ENCODE measurements at places on chromosomes 2 and 18.
A peak's percentile ranks its signal among the peaks of the same experiment; 100 is the strongest.

- no peaks in the 10 kb centered on the region for H3K36me3 ChIP-seq
- no peaks in the 10 kb centered on the region for H3K27me3 ChIP-seq
- peaks cover 4% of the 10 kb centered on the region for H3K4me1 ChIP-seq
Measured at GRCh38 chr18:58827428-58827827, 37.2 kb upstream of the ZNF532 start.

GRCh38 chr2:74632939-74633312 lies 15.2 kb downstream of the M1AP start:
- H3K27me3 ChIP-seq: peaks cover 8% of the 10 kb centered on the region
- H3K4me1 ChIP-seq: no peaks in the 10 kb centered on the region
- no peak for DNase-seq

DNA sequence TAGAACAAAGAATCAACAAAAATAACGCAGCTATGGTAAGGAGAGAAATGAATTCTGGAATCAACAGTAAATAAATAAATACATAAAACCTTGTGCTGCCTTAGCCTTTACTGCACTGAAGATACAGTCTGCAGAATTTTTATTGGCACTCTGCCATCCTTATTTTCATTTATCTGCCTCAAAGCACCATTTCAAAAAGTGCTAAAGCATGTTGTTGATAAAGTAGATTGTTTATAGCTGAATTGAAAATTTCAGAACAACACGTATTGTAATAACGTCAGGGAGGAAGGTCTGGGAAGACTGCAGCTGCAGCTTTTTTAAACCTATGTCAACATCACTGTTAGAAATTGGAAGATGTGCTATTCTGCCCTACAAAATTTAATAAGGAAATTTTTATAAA lies 787.2 kb downstream of the PLCL1 start:
- no peak for DNase-seq
- H3K36me3 ChIP-seq: no peaks in the 10 kb centered on the region
- H3K27me3 ChIP-seq: no peaks in the 10 kb centered on the region
- H3K27ac ChIP-seq: no peak overlapping the region
- no peak overlapping the region for H3K4me3 ChIP-seq

DNA sequence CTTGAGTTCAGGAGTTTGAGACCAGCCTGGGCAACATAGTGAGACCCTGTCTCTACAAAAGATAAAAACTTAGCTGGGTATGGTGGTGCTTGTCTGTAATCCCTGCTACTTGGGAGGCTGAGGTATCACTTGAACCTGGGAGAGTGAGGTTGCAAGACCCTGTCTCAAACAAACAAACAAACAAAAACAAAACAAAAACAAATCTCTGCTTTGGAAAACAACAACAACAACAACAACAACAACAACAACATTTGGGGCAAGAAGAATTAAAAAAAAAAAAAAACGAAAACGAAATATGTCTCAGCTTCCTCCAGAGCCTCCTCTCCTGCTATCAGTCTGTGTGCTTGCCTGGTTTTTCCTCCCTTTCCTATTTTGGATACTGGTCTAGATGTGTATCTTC lies 16.9 kb downstream of the SLC4A1AP start:
- H3K27me3 ChIP-seq: no peaks in the 10 kb centered on the region
- H3K36me3 ChIP-seq: peaks cover 26% of the 10 kb centered on the region
- peaks cover 26% of the 10 kb centered on the region for H3K4me1 ChIP-seq
- no peak overlapping the region for H3K4me3 ChIP-seq
- DNase-seq: no peak
- H3K27ac ChIP-seq: peak overlapping the region; percentile 94

DNA sequence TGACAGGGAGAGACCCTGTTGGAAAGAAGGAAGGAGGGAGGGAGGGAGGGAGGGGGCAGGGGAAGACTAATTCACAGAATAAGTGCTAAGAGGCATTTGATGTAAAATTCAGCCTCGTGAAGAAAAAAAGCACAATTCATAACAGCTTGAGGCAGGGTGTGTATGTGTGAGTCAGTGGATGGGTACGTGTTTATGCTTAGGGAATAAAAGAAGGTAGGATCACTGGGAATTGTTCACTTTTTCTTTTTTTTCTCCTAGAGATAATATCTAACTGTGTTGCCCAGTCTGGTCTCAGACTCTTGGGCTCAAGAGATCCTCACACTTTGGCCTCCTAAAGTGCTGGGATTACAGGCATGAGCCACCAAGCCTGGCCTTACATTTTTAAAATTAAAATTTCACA lies 39.2 kb downstream of the WDR33 start:
- no peaks in the 10 kb centered on the region for H3K27me3 ChIP-seq
- peak; percentile 88 for DNase-seq
- H3K27ac ChIP-seq: peak overlapping the region; percentile 81
- peaks cover 3% of the 10 kb centered on the region for H3K36me3 ChIP-seq

DNA sequence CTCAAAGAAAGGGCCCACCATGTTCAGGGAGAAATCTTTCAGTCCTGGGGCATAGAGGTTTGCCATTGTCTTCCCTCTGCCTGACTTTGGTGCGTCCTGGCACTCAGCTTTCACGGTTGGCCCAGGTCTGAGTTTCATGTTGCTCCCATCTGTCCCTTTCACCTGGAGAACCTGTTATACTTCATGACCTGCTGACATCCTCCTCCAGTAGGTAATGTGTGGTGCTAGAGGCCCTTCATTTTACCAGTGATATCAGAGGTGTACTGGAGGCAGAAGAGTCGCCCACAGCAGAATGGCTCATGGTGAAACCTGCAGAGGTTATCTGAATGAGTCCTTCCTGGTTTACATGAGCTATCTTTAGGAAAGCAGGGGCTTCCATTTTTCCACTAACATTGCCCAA lies 128.8 kb upstream of the DLX2 start:
- peaks cover 10% of the 10 kb centered on the region for H3K27me3 ChIP-seq
- no peak overlapping the region for H3K4me3 ChIP-seq
- H3K4me1 ChIP-seq: peaks cover 25% of the 10 kb centered on the region
- no peak overlapping the region for H3K27ac ChIP-seq
- H3K36me3 ChIP-seq: no peaks in the 10 kb centered on the region

DNA sequence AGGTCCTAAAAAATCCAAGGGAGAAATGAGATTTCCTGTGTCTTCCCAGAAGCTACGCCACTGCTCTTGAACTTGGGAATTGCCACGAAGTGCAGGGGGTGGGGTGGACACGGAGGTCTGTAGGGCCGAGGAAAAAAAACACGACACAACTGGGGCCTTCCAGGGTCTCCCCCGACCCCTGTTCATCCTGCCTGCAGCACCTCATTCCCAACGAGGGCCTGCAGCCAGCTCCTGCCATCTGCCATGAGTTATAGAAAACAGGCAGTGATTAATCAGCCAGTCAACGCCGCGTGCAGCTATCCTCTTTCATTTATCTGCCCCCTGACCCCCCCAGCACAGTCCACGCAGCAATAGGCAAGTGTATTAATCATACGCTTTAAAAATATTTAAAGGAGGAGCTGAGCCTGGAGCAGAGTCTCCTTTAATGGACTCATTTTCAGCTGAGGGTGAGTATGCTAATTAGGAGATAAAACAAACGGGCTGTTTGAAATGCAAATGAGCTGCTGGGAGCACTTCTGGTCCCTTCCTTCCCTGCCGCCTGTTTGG lies 209.9 kb downstream of the TFCP2L1 start:
- peak overlapping the region; percentile 44 for H3K27ac ChIP-seq
- H3K36me3 ChIP-seq: no peaks in the 10 kb centered on the region
- peaks cover 12% of the 10 kb centered on the region for H3K4me1 ChIP-seq
- H3K4me3 ChIP-seq: peak overlapping the region; percentile 40
- peaks cover 3% of the 10 kb centered on the region for H3K27me3 ChIP-seq

DNA sequence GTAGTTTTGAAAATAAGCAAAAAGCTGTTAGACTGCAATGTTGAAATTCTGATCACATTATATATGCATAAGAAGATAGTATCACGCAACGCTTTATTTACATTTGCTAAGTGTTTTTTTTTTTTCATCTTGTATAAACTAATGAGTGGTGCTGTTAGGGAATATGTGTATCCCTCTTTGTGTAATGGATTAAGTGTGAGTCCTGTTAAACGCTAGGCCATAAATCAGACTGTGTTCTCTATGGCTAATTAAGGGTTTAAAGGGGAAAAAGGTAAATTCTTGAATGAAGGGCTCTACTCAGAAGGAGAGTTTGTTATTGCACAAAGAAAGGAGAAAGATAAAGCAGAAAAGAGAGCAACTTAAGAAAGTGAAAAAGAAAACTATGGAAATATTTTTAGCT lies 4.8 kb upstream of the ASXL3 start:
- no peak overlapping the region for H3K27ac ChIP-seq
- H3K4me1 ChIP-seq: peaks cover 4% of the 10 kb centered on the region
- DNase-seq: no peak
- H3K4me3 ChIP-seq: no peak overlapping the region

DNA sequence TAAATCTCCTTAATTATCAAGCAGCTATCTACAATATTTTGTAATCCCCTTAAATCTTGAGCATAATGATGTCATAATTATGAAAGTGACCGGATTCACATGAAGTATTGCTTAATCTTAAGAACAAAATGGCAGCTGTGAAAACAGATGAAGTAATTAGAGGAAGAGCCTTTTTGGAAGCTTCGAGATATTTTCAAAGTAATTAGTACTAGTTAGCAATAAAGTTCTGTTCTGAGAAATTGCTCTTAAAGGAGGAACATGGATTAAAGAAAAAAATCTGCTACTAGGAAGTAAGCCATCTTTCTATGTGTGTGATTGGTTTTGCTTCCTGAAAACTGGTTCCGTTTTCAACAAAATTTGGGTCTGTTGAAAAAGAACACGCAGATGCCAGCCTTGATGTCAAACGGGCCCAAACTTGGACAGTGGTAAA lies 18.3 kb downstream of the CLUL1 start:
- H3K27ac ChIP-seq: no peak overlapping the region
- H3K36me3 ChIP-seq: no peaks in the 10 kb centered on the region
- DNase-seq: no peak
- no peaks in the 10 kb centered on the region for H3K4me1 ChIP-seq
- no peak overlapping the region for H3K4me3 ChIP-seq

DNA sequence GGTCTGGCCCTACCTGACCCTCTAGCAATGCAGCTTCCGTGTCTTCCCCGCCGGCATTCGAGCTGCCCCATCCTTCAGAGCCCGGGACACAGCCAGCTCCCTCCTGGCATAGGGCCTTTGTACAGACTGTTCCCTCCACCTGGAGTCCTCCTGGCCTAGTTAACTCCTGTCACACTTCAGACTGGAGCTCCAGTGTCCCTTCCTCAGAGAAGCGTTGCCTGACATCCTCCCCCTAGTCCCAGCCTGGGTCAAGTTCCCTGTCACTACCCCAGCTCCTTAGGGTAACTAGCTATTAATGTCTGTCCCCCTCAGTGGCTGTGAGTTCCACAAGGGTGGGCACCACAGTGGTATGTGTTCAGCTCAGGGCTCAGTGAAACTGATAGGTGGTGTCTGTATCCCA lies 45.5 kb upstream of the LOXHD1 start:
- H3K36me3 ChIP-seq: no peaks in the 10 kb centered on the region
- H3K27me3 ChIP-seq: no peaks in the 10 kb centered on the region
- no peak overlapping the region for H3K4me3 ChIP-seq
- no peak for DNase-seq
- H3K4me1 ChIP-seq: no peaks in the 10 kb centered on the region

DNA sequence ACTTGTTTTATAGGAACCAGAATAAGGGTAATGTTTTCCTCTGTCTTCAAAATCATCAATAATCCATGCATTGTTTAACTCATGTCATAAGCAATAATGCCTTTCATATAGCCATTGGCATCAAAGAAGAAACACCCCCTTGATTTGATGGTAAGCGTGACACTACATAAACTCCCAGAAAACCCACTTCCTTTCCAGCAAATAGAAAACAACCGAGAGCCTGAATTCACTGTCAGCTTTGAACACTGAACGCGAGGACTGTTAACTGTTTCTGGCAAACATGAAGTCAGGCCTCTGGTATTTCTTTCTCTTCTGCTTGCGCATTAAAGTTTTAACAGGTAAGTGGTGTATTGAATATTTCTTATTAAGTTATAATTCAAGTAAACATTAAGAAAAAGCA lies at the start of gene ICOS:
TSS of gene ICOS (plus strand) at position 229 of the 400 bp plus-strand sequence. CDS start at position 281, 52 bp downstream.
- H3K4me3 ChIP-seq: no peak within 1 kb of the TSS
- no peaks in the 10 kb centered on the region for H3K36me3 ChIP-seq
- H3K4me1 ChIP-seq: no peaks in the 10 kb centered on the region
- H3K27ac ChIP-seq: no peak within 1 kb of the TSS

GRCh38 chr2:67752969-67753368 lies 309.8 kb downstream of the C1D start:
- H3K4me1 ChIP-seq: no peaks in the 10 kb centered on the region
- peak; percentile 89 for DNase-seq
- no peaks in the 10 kb centered on the region for H3K27me3 ChIP-seq
- H3K27ac ChIP-seq: no peak overlapping the region
- H3K36me3 ChIP-seq: no peaks in the 10 kb centered on the region
- no peak overlapping the region for H3K4me3 ChIP-seq

- H3K4me3 ChIP-seq: no peak overlapping the region
- H3K27ac ChIP-seq: no peak overlapping the region
- H3K36me3 ChIP-seq: peaks cover 2% of the 10 kb centered on the region
- peaks cover 33% of the 10 kb centered on the region for H3K4me1 ChIP-seq
- no peak for DNase-seq
Measured at GRCh38 chr18:58266291-58266690, 222.3 kb downstream of the NEDD4L start.

GRCh38 chr2:200397785-200398184 lies 91.3 kb downstream of the SPATS2L start:
- peaks cover 19% of the 10 kb centered on the region for H3K4me1 ChIP-seq
- H3K27ac ChIP-seq: peak overlapping the region; percentile 66
- H3K36me3 ChIP-seq: no peaks in the 10 kb centered on the region
- no peaks in the 10 kb centered on the region for H3K27me3 ChIP-seq

GRCh38 chr2:70340075-70340474 lies 38.2 kb upstream of the FAM136A start:
- no peak overlapping the region for H3K27ac ChIP-seq
- H3K36me3 ChIP-seq: no peaks in the 10 kb centered on the region
- H3K4me1 ChIP-seq: no peaks in the 10 kb centered on the region
- no peak overlapping the region for H3K4me3 ChIP-seq

GRCh38 chr2:101893681-101894381 lies 97.9 kb upstream of the IL1R2 start:
- H3K27me3 ChIP-seq: no peaks in the 10 kb centered on the region
- DNase-seq: no peak
- H3K4me3 ChIP-seq: no peak overlapping the region
- H3K27ac ChIP-seq: no peak overlapping the region
- no peaks in the 10 kb centered on the region for H3K4me1 ChIP-seq
- peaks cover 46% of the 10 kb centered on the region for H3K36me3 ChIP-seq

- peak; percentile 10 for DNase-seq
- no peaks in the 10 kb centered on the region for H3K27me3 ChIP-seq
- no peaks in the 10 kb centered on the region for H3K4me1 ChIP-seq
- no peaks in the 10 kb centered on the region for H3K36me3 ChIP-seq
Measured at GRCh38 chr18:75167759-75168618, 41.0 kb downstream of the PTGR3 start.

DNA sequence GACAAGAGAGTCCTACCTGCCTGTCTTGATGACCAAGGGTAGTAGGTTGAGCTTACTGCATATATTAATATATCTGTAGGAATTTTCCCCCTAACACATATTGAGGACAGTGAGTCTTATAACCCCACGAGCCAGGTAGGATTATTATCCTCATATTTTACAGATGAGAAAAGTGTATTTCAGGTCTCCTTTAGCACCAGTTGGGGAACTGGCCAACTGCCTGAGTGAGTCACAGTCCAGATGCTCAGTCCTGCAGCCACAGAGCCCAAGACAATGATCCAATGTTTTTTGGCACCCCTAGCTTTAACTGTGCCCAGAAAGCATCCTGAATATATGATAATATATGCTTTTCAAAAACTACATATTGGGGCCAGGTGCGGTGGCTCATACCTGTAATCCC lies 30.8 kb upstream of the GLS start:
- no peaks in the 10 kb centered on the region for H3K36me3 ChIP-seq
- no peak overlapping the region for H3K27ac ChIP-seq
- peak; percentile 89 for DNase-seq

- no peaks in the 10 kb centered on the region for H3K36me3 ChIP-seq
- peaks cover 53% of the 10 kb centered on the region for H3K27me3 ChIP-seq
- no peak for DNase-seq
- H3K4me1 ChIP-seq: no peaks in the 10 kb centered on the region
- no peak overlapping the region for H3K4me3 ChIP-seq
Measured at GRCh38 chr2:110771547-110772382, 39.4 kb downstream of the ACOXL start.

Measured in astrocyte (in vitro differentiated cells and primary cell).